Stromal cell of bone marrow (primary cell): ENCODE measurements at places on chromosomes 12 and 14.

GRCh38 chr14:35277179-35277578 lies 15.0 kb upstream of the PSMA6 start:
- no peak for DNase-seq

DNA sequence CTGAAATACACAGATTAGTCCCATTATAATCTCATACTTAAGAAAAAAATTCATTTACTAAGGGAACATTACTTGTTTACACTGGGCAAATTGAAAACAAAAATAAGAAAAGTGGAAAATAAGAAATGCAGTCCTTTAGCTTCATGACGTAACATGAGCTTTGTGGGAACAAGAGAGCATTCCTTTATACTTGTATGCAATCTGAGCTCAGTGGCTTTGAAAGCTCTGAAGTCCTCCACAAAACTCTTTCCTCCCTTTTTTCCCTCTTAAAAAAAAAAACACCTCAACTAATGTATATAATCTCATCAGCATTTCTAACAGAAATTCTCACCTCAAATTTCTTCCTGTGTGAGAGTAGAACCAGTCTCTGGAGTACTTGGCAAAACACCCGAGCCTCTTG lies 76.9 kb upstream of the OTX2 start:
- DNase-seq, result no peak

DNA sequence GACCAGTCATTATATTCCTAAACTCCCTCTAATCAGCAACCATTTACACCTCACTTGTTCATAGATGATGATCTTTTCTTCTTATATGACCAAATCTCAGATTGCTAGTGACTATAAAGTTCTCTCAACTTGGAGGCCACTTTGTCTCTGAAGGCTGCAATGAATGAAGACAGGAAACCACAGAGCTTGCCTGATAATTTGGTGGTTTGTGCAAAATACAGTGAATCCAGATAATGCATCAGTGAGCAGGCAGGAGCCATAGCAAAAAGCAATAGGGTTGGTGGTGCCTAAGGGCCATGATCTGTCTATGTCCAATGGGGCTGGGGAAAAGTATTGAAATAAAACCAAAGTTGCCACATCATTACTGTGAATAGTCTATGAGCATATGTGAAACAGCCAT lies 123.8 kb upstream of the LRFN5 start:
- DNase-seq, result no peak

DNA sequence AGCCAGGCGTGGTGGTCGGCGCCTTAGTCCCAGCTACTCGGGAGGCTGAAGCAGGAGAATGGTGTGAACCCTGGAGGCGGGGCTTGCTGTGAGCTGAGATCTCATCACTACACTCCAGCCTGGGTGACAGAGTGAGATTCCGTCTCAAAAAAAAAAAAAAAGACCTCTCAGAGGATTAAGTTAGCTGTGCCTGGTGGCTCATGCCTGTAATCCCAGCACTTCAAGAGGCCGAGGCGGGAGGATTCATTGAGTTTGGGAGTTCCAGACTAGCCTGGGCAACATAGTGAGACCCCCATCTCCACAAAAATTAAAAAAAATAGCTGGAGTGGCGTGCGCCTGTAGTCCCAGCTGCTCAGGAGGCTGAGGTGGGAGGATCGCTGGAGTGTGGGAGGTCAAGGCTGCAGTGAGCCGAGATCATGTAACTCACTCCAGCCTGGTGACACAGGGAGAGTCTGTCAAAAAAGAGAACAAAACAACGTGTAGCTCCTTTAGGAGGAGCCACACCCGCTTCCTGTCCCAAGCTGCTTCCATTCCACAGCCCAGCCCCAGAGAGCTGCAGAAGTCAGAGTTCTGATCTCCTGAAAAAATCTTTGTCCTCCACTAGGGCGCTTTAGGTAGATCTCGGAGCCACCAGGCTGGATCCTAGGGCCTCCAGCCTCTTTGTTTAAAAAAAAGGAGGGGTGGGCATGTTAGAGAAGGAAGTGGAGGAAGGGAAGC lies 11.5 kb upstream of the ULK1 start:
- DNase-seq, result no peak

GRCh38 chr12:106037524-106038298 lies 101.0 kb downstream of the NUAK1 start:
- DNase-seq, result no peak

DNA sequence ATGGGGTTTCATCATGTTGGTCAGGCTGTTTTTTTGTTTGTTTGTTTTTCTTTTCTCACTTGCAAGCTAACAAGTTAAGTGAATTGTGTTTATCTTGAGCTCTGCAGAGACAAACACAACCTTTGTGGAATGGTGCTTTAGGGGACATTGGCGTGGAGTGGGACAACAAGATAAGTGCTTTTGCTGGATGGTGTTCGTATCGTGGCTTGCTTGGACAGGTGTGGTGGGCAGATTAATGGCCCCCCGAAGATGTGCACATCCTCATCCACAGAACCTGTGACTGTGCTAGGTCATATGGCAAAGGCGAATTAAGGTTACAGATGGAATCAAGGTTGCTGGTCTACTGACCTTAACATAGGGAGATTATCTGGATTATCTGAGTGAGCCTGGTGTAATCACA lies 7.0 kb downstream of the MLXIP start:
- no peak for DNase-seq

GRCh38 chr14:96299441-96299840 lies 43.4 kb downstream of the BDKRB1 start:
- DNase-seq, result no peak

DNA sequence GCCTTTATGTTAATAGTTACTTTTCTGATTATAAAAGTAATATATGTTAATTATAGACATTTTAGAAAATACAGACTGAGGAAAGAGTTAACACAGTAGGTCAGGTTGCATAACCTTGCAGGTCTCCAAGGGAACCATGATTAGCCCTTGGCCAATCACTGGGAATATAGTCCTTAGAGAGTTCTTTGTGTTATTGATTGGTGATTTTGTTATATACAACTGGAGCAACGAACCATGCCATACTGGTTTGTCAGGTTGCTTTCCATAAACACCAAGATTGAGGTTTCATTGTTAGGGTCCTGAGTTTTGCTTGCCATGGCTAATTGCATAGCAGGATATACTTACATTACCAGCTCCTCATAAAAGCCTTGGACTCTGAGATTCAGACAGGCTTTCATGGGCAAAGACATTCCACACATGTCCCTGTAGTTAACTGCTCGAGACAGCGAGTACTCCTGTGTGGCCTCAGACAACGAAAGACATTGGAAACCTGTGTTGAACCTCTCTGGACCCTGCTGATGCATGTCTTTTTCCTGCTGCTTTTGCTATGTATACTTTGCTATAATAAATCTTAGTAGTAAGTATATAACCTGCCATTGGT lies 33.7 kb downstream of the MAPK1IP1L start:
- DNase-seq, result no peak

- DNase-seq, result peak; percentile 91
Observed at GRCh38 chr14:89922031-89922907, 32.3 kb downstream of the EFCAB11 start.

- no peak for DNase-seq
Observed at GRCh38 chr12:42091769-42092168, 52.9 kb downstream of the GXYLT1 start.

DNA sequence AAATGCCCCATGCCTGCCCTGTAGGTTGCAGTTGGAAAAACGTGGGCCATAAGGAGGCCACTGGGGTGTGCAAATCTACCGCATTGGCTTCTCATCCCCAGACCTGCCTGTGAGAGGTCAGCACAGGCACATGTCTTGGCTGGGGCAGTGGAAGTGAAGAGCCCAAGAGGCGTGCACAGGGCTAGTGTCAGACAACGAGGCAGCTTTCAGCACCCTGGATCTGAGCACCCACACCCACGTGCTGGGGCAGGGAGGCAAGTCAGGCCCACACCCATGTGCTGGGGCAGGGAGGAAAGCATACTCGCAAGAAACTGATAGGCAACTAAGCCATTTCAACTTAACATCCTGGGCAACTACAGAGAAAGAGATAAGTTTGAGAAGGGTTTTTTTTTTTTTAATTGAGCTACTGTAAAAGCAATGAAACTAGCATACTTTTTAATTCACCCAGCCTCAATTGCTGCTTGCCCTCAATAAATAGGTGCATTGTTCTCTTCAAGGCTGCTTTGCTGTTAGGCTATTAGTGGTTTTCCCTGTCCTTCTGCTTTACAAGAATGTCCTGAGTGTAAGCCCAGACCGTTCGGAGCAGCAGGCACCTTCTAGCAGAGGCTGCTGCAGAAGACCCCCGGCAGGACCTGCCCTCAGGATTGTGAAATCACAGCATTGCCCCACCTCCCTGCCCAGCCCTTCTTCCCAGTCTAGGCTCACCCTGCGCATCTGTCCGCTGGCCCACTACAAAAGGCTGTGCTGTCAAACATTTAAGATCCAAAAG lies 355.3 kb upstream of the FKBP4 start:
- DNase-seq, result no peak

- DNase-seq, result no peak
Observed at GRCh38 chr14:31068235-31068634, 42.1 kb upstream of the STRN3 start.

DNA sequence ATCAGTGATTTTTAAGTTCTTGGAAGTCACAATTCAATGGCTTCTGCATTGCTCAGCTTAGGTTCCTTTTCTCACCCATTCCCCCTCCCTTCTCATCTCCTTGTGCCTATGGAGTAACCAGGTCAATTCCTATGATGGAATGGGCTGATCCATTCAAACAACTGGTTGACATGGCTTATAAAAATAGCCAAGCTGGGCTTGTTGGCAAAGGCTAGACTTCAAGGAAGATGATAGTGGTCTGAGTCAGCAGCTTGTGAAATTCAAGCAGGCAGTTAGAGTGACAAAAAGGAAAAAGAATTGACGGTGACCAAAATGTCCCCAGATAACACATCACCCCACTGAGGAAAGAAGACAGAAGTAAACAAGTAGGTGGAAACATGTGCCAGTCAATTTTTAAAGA lies 119.9 kb upstream of the PCED1B start:
- DNase-seq, result peak; percentile 92

DNA sequence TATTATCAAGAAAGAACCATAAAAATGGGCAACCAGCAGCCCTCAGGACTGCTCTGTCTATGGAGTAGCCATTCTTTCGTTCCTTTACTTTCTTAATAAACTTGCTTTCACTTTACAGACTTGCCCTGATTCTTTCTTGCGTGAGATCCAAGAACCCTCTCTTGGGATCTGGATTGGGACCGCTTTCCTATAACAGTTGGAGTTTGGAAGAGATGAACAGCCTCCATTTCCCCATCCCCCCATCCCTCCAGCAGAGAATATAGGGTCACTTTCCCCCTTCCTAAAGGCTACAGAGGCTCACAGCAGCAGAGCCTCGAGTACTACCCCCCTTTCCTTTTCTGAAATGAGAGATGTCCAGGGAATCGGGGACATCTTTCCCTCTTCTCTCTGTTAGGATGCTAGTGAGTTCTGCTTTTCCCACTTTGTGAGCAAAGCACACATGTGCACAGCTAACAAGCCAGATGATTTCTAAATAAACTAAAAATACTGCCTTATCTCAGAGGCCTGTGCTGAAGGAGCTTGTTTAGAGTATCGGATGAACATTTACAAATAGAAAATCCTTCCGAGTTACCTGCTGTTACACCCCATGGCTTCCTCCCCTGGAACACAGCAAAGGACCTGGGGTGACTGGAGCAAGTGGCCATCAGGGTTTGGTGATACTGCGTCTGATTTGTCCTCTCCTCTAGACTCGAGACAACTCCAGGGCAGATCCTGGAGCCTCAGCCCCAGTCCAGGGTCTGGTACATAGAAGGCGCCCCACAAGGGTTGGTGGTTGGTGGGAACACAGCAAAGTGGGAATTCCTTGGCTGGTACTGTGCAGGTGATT lies 144.2 kb downstream of the SLC38A6 start:
- no peak for DNase-seq

DNA sequence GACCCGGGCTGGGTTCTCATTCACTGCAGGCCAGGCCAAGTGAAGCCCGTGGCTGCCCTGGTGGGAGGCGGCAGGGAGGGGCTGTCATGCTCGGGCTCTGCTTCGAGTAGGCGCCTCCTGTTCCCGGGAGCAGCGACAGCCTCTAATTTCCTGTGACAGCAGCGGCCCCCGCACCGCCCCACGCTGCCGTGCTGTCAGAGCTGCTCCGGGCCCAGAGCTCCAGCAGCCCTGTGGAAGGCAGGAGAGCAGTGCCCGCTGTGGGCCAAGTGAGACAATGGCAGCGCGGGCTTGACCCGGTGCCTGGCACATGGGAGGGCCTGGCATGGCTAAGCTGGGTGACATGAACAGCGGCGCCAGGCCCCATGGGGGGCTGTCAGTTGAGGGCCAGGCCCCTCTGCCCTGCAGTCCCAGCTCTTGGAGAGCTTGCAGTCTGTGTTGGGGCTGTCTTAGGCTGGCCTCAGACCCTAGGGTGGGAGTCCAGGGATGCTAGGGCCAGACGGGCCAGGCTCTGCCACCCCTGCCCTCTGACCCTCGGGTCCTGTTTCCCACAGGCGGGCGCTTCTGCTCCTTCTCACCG lies 5.1 kb downstream of the TRMT61A start:
- DNase-seq, result no peak

DNA sequence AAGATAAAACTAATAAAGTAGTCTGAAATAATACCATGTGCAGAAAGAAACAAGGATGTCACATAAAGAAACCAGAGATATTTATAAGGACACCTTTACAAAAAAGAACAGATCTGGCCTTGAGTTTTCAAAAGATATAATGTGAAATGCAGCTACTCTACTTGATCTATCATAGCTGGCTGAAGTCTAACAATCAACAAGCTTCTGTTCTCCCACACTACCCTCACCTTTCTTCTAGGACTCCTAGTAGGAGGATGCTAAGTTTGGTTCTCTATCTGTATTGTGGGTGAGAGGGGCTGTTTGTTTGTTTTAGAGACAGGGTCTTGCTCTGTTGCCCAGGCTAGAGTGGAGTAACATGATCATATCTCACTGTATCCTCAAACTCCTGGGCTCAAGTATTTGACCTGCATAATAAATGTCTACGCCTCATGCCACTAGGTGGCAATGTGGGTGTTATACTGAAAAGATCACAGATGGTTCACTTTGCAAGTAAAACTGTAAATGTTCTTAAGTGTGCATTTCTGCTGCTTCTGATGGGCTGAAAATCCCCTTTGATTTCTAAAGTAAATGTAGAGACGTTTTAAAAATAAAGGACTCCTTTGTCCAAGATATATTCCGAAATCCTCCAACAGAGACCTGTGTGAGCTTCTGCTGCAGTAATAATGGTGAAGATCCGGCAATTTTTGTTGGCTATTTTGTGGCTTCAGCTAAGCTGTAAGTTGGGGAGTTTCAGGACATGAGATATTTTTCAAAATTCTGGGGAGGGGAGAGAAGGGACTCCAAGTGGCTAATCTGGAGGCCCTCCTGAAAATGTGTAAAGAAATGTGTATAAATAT lies 269.3 kb downstream of the DAD1 start:
- DNase-seq, result no peak

- no peak for DNase-seq
Observed at GRCh38 chr14:105021656-105022275, 883 bp upstream of the CDCA4 start.
